ENCODE measurements at places on chromosomes 7 and 10.

- no peak for DNase-seq
These were observed 11.7 kb downstream of the CDHR1 start for GRCh38 chr10:84205853-84206525.

GRCh38 chr10:22581461-22581860 lies 132.9 kb downstream of the PIP4K2A start:
- DNase-seq: no peak

DNA sequence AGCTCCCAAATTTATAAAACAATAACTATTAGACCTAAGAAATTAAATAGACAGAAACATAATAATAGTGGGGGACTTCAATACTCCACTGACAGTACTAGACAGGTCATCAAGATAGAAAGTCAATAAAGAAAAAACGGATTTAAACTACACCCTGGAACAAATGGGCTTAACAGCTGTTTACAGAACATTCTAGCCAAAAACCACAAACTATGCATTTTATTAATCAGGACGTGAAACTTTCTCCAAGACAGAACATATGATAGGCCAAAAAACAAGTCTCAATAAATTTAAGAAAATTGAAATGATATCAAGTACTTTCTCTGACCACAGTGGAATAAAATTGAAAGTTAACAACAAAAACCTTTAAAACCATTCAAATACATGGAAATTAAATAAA lies 46.4 kb downstream of the ZNF680 start:
- no peak for DNase-seq

GRCh38 chr7:99740573-99741440 lies 5.8 kb upstream of the CYP3A7 start:
- DNase-seq: no peak

DNA sequence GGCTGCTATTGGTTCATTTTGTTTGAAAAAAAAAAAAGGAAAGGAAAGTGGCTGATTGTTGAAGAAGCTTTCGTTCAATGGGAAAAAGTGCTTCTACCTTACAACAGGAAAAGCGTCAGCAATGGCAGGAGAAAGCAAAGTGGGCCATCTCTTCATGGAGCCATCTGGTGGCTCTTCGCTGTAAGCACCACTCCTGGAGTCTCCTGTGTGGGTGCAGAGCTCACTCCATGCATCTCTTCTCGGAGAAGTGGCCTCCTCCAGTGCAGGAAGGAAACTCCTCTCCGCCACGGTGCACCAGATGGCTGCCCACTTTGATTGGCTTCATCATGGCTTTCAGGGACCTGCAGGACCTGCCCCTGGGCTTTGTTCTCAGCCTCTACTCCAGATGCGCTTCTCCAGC lies 250.9 kb downstream of the PTEN start:
- DNase-seq: no peak

DNA sequence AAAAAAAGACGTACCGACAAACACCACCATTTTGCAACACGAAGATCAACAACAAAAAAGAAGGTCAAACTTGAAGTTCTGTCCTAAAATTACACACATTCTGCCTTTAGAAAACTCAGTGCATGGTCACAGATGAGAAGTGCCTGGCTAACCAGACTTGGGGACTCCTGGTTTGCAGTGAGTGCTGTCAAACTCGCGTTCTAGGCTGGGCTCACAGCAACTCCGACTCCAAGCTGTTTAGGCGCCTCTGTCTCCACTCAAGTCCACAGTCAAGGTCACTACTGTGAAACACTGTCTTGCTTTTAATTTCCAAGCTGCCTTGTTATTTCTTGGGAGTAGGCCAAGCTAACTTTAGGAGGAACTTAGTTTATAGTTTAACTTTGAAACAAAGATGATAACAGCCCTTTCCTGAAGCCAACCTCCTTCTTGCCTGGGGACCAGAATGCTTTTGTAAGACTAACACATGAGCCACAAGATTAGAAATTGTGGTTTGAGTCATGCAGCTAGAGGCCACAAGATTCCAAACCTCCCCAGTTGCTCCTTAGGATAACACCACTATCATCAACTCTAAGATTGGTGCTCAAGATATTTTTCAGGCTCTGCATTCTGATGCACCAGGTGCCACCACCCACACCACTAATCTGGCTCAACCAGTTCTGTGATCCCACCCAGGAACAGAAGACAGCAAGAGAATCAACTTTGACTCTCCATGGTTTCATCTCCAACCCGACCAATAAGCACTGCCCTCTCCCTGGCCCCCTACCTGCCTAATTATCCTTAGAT lies 1.1 kb upstream of the DNAAF5 start:
- DNase-seq: no peak

DNA sequence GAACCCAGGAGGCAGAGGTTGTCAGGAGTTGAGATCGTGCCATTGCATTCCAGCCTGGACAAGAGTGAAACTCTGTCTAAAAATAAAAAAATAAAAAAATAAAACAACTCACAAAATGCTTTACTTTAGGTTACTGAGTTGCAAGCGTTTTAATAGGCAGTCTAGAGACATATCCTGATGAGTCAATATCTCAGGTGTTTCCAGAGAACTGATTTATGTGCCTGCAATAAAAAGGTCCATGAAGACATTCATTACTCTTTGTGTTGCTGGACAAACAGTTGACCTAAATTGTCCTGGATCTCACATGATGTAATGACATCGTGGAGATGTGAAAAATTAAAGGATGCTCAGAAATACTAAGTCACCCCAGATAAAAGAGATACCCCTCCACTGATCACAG lies 31.5 kb downstream of the CDNF start:
- DNase-seq: no peak

DNA sequence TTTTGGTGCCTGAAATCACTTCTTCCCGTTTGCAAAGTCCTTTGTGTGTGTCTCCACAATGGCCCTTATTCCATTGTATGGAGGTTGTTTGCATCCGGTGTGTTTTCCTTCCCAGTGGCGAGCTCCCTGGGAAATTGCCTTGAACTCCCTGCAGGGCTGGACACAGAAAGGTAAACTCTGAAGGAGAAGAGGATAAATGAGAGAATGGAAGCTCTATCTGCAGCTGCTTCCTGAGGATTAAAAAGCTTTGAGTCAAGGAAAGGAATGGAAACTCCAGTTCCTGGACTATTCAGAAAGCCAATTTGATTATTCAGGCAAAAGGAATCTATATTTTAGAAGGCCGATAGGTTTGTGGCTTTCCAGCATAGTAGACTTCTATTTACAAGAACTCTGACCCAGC lies 4.4 kb upstream of the GRK5 start:
- DNase-seq: no peak

GRCh38 chr10:50992972-50993766 lies 81.1 kb upstream of the PRKG1 start:
- DNase-seq: no peak

DNA sequence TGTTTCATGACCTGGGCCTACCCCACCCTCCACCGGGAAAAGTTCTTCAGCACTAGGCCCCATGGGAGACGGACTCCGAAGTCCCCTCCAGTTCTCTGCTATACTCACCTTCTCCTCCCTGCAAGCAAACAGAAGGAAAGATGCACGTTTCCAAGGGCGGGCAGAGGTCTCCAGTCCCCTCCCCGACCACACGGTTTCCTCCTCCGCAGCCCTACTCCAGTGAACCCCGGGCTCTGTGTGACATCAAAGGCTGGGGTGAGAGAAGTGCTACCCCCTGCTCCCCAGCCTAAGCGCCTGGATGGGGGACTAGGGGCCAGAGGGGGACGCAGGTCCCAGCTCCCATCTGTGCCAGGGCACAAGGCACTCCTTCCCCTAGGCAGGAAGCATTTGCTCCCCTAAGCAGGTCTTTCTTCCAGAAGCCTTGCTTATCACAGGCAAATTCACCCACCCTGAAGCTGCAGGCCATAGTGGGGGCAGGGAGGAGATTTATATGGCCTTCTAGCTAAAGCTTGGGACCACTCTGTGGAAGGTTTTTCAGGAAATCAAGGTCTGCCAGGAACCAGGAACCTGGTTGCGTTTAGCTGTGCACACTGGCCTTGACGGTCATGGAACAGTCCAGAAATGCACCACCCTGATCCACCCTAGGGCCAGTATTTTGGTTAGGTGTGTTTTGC lies 52.8 kb downstream of the ASB13 start:
- DNase-seq: no peak

- DNase-seq: no peak
These were observed 280.6 kb downstream of the DNAJB6 start for GRCh38 chr7:157617401-157617800.

- DNase-seq: no peak
These were observed 126.3 kb upstream of the CELF2 start for GRCh38 chr10:10891124-10892082.

DNA sequence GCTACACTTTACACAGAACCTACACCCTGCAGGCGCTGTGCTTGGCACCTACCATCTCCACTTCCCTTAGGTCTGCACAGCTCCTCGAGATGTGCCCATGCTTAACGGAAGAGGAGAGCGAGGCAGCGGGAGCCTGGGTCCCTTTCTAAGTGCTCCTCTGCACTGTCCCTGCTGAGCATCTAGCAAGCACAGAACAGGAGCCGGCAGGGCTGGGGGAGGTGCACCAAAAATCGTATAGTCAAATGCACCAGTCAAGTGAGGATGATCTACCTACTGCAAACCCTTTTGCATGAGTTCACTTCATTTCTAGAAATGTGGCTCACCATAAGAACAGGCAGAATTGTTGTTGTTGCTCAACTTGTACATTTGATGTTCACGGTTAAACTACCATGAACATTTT lies 267.7 kb downstream of the TNS3 start:
- DNase-seq: no peak

DNA sequence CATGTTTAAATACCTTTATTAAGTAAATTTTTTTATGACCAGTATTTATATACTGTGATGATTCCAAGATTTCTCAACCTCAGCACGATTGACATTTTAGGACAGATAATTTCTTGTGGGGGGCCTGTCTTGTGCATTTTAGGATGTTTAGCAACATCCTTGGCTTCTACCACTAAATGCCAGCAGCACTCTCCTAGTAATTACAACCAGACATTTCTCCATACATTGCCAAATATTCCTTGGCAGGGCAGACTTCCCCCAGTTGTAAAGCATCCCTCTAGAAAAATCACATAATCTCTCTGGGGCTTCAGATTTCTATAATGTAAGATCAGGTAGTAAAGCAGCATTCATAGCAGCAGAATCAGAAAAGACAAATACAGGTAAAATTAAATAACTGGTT lies 7.8 kb upstream of the LIPM start:
- no peak for DNase-seq

- no peak for DNase-seq
These were observed 85.7 kb upstream of the GLCCI1 start for GRCh38 chr7:7882888-7883287.

GRCh38 chr7:240146-240676 lies 47.8 kb downstream of the FAM20C start:
- DNase-seq: no peak

DNA sequence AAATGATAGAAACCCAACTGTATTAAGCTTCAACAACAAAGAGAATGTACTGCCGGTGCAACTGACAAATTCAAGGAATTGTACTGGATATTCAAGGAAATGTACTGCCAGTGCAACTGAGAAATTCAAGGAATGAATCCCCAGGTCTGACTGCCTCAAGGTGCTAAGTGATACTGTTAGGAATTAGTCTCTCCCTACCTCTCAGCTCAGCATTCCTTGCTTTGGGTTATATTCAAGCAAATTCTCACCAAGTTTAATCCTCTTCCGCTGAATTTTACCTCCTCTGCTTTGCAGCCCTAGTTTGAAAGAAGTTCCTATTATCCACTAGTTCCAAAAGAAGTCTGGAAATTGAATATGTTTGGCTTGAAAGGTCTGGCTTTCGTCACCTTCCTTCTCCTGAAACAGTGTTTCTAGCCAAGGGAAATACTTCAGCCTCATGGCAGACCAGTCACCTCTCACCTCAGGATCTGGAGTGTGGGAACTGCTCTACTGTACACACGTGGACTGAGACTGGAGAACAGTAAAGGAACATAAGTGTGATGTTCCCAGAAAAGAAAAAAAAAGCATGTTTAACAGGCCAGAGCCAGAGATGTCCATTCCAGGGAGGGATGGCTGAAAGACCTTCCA lies 60.4 kb downstream of the SORCS1 start:
- no peak for DNase-seq

GRCh38 chr10:84626397-84627087 lies 298.2 kb downstream of the CCSER2 start:
- no peak for DNase-seq

GRCh38 chr7:118182593-118183427 lies 1.2 kb upstream of the LSM8 start:
- no peak for DNase-seq

DNA sequence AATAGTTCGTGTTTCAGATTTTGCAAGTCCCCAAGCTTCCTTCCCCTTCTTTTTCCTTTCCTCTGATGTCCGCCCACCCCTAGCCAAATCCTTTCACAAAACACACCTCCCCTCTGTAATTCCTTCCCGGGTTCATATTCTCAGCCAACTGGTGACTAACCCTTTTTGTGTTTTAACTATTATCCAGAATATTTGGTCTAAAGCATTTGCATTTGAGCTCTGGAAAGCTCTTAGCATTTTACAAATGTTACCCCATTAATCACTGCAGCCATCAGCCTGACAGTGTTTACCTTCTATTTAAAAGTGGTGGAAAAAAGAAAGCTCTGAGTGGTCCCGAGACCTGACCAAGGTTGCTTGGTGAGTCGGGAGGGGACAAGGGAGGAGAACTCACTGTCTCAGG lies 139.0 kb downstream of the CREB5 start:
- no peak for DNase-seq

DNA sequence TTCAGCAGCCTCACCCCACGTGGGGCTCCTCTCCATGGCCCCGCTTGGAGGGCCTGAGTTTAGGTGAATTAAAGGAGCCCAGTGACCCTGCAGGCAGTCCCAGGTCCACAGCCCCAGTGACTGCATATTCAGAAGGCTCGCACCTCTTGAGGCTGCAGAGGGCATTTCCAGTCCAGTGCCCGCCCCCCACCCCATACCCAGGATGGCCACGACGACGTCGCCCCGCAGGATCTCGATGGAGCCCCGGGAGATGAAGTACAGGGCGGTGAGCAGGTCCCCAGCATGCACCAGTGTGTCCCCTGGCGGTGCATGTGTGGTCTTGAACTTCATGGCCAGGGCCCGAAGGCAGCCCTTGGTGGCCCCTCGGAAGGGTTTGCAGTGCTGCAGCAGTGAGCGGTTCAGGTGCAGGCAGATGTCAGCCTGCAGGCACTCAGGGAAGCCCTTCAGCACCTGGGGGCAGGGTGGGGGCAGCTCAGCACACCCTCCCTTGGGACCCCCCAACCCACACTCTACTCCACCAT lies 28.1 kb downstream of the KCNH2 start:
- no peak for DNase-seq

- DNase-seq: peak; percentile 11
These were observed 537 bp downstream of the FOXK1 start for GRCh38 chr7:4682621-4683042.

GRCh38 chr10:133254421-133255120 lies 16.9 kb downstream of the VENTX start:
- DNase-seq: no peak
